Activated CD8-positive, alpha-beta memory T cell treated with anti-CD3 and anti-CD28 coated beads, Interleukin-2, amount 10 ng/mL, durations not matched to agents 7 days and 5 days (primary cell): ENCODE measurements at places on chromosomes 2 and 18.

DNA sequence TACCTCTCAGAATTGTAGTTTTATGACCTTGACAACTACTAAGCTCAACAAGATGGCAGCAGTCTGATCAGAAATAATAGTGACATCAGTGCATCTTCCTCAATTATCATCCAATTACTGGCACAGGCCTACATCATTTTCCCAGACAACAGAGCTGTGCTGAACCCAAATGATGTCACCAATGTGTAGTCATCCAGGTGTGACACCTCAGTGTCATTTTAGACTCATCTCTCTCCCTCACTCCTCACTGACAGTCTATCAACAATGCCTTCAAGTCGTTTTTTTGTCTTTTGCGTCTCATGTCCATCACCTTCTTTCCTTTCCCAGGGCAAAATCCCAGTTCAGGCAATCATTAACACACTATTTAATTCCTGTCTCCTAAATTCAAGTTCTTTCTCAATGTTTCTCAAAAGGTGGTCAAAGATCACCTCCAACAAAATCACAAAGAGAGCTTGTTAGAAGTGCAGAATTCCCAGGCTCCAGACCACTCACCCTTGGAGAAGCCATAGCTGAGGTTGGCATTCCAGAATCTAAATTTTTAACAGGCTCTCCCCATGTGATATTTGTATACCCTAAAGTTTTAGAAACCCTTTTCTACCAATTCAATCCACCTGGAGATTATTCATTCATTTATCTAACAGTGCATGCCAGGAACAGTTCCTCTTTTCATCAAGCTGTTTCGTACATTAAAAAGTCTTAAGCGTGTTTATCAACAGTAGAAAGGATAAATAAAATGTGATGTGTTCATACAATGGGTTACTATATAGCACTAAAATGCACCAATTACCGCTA lies 125.3 kb upstream of the KLF7 start:
- no peak for DNase-seq

DNA sequence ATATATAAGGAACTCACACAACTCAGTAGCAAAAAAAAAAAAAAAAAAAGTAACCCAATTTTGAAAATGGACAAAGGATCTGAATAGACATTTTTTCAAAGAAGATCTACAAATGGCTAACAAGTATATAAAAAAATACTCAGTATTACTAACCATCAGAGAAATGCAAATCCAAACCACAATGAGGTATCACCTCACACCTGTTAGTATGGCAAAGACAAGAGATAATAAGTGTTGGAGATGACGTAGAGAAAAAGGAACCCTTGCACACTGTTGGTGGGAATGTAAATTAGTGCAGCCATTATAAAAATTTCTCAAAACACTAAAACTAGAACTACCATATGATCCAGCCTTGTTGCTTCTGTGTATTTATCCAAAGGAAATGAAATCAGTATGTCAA lies 5.8 kb upstream of the CNDP1 start:
- no peak for DNase-seq

GRCh38 chr2:145383961-145384360 lies 864.0 kb upstream of the ZEB2 start:
- DNase-seq = no peak

GRCh38 chr18:76573325-76574025 lies 78.4 kb upstream of the ZNF516 start:
- no peak for DNase-seq

- no peak for DNase-seq
These were observed 8.2 kb downstream of the KCTD1 start for GRCh38 chr18:26540043-26540628.
